ENCODE measurements at places on chromosomes 5 and 9. TPM values are rescaled to one million over a fixed set of nuclear protein-coding genes. Genes with fewer than 3 reads are reported as not detected.

Gene KCNV2
- total RNA-seq = not detected

Gene SLC34A1
- total RNA-seq = not detected

Gene AGXT2
- not detected for total RNA-seq

Gene TMEM8B
- 12.6 TPM for total RNA-seq

Gene DENND1A
- total RNA-seq = 23.0 TPM

Gene ENHO
- total RNA-seq = 0.59 TPM

Gene CDX1
- total RNA-seq = not detected

Gene NMUR2
- total RNA-seq = not detected

Gene LRRC14B
- total RNA-seq = not detected

Gene FCN2
- not detected for total RNA-seq

Gene MCC
- 20.6 TPM for total RNA-seq

Gene ICE1
- 28.1 TPM for total RNA-seq

Gene PCDHA1
- total RNA-seq = not detected

Gene SMU1
- total RNA-seq = 20.5 TPM

Gene GFI1B
- 1.1 TPM for total RNA-seq

Gene CEP72
- 10.6 TPM for total RNA-seq

Gene PHF2
- total RNA-seq = 39.1 TPM

Gene SLC6A18
- not detected for total RNA-seq

Gene MEF2C
- 42.0 TPM for total RNA-seq

Gene SPINK1
- total RNA-seq = not detected

Gene RAD23B
- total RNA-seq = 95.4 TPM

Gene SKP2
- total RNA-seq = 15.6 TPM

Gene OTP
- not detected for total RNA-seq

Gene IFNA21
- total RNA-seq = not detected

Gene IFNA13
- total RNA-seq = 1.1 TPM

Gene RNF44
- total RNA-seq = 55.1 TPM

Gene CA9
- not detected for total RNA-seq

Gene GGTA1
- total RNA-seq = 14.0 TPM

Gene ANKRD34B
- 0.30 TPM for total RNA-seq

Gene DMRT3
- 0.24 TPM for total RNA-seq

Gene CNTFR
- 2.5 TPM for total RNA-seq
